Glutamatergic neuron (in vitro differentiated cells): ENCODE measurements at places on chromosomes 3 and 15.

- DNase-seq: no peak
Observed at GRCh38 chr3:38636464-38636863, 13.0 kb downstream of the SCN5A start.

GRCh38 chr3:78689378-78689777 lies 1078.4 kb downstream of the ROBO1 start:
- no peak for DNase-seq

DNA sequence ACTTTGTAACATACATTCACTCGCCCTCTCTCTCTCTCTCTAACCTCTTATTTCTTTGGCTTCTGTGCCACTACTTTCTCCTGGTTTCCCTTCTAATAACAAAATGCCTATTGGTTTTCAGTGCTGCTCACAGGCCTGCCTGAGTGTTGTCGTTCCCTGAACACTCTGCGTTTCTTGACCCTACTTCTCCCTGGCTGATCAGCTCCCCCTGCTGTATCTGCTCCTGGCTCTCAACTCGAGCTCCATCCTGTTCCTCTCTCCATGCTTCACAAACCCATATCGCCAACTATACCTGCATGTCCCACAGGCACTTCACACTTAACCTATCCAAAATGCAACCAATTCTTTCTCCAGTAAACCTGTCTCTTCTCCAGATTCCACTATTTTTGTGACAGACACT lies 111.4 kb downstream of the OPA1 start:
- no peak for DNase-seq

DNA sequence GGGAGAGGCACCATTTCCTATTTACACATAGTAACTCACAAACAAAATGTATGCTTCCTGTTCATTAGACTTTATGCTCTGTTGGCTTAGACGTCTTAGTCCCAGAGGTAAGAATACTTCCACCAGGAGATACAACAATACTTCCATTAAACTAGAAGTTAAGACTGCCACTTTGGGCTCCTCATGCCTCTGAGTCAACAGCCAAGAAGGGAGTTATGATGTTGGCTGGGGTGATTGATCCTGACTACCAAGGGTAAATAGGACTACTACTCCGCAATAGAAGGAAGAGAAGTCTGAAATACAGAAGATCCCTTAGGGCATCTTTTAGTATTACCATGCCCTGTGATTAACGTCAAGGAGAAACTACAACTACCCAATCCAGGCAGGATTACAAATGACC lies 43.5 kb upstream of the ABI3BP start:
- no peak for DNase-seq

DNA sequence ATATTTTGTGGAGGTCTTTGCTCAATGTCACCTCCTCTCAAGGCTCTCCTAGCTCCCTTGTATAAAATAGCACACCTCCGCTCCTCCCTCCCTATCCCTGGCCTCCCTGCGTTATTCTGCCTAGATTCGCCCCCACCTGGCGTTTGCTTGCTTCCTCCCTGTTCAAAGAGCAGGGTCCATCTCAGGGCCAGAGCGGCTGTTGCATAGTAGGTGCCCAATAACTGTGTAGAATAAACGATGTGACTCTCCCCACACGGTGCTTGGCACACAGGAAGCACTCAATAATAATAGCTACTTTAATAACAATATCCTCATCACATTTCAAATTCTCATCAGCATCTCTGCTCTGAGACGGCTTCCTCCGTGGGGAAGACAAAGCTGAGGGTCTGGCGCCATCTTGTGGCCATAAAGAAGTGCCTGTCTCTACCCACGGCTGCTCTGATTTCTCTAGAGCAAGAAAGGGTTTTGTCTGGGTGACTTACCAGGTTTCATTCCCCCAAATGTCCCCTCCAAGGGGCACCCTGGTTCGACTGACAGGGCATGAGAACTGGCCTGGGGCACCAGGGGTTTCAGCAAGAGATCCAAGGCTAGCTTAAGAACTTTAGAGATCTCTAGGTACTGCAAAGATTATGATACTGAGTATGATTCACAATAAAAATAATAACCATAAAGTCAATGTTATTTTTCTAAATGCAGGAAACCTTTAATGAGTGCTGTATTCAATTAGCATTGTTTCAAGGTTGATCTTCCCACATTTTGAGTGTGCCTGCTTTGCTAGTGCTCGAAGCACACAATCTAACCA lies 16.1 kb downstream of the CD276 start:
- DNase-seq: peak; percentile 78

DNA sequence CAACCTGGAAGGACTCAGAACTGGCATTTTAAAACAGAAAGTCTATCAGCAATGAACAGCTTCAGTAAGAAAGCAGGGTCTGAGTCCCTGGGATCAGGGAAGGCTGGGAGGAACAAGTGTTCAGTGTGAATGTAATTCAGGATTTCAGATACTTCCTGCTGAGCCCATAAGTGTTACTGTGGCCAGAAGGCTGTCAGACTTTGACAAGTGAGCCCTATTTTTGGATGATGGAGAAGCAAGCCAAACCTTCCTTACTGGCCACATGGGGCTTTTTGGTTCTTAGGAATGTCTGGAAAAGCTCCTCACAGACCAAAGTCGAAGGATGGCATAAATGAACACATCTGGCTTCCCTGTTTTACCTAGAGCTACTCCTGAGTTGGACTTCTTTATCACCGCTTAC lies 157.2 kb downstream of the BBX start:
- DNase-seq: no peak

DNA sequence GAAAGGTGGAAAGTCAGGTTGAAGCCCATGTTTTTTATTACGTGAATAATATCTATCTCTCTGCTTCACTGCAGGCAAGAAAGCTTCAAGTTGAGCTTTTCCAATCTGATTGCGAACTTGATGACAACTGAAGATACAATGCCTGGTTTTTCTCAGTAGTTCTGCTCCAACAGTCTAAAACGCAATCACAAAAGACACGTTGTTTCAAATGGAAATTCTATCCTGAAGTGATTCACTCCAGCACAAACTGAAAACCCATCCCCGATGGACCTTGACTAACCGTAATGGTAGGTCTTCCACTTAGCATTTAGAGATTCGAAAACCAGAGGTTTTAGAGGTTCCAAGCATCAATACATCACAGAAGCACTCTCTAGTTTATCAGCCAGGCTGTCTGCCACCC lies 10.6 kb downstream of the B4GALT4 start:
- DNase-seq: no peak
